ENCODE measurements at places on chromosomes 4 and X.

DNA sequence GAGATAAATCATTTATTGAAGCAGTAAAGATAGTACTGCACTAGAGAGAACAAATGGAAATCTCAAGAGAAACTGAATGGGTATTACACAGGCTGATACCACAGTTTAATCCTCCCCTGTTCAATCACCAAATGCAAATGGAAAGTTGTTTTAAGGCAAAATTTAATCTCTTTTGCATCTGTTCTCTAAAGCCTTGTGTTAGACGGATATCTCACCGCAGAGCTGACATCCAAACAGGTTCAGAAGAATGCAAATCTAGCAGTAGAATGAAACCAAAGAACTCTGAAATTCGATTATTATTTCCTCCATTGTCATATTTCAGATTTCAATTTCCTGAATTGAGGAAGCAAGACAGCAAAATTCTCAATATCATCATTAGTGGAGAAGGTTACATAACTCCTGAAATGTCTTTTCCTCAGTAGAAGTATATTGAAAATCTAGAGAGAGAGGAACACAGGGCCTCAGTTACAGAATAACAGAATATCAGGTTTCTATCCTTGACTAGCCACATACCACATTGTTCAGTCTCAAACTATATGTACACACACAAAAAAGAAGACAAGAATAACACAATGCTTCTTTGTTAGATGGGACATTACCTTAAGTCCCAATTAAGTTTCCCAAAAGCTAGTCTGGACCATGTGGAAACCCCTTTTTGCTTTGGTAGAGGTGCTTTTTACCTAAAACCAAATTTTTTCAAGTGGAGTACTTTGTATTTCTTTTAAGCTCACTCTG, 94.1 kb upstream of the BANK1 start:
- DNase-seq: no peak

- no peak for DNase-seq
Observed at GRCh38 chr4:146029939-146030710, 91.5 kb upstream of the ZNF827 start.

DNA sequence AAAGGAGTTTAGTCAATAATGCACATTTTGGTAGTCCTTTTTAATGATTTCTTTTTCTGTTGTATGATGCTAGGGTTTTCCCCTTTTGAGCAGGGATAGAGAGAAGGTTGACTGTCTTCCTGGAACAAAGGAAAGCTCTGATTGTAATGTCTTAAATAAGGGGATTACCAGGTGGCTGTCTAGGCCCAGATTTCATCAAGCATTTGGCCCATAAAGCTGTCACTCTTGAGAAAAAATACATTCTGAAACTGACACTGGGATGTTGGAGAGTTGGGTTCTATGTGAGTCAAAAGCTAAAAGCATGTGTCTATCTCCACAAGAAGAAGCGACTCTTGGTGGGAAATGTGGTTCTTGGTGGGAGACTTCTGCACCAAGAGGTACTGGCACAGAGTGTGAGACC, 26.4 kb downstream of the KIAA1210 start:
- no peak for DNase-seq

GRCh38 chr4:146369446-146369845, 152.3 kb downstream of the SLC10A7 start:
- no peak for DNase-seq

- no peak for DNase-seq
Observed at GRCh38 chr4:55411621-55412020, 15.9 kb downstream of the TMEM165 start.

- DNase-seq: no peak
Observed at GRCh38 chrX:37802028-37802427, 22.2 kb downstream of the CYBB start.

- no peak for DNase-seq
Observed at GRCh38 chr4:57071326-57071725, 38.9 kb downstream of the IGFBP7 start.

All from neural progenitor cell (in vitro differentiated cells).